ENCODE measurements at places on chromosomes 7 and 10. TPM values are rescaled to one million over a fixed set of nuclear protein-coding genes. Genes with fewer than 3 reads are reported as not detected.

CWF19L1 gene
- 27.2 TPM for total RNA-seq

PITX3 gene
- total RNA-seq, result 0.69 TPM

ADO gene
- 39.9 TPM for total RNA-seq

ANKRD2 gene
- total RNA-seq, result 0.46 TPM

TMEM120A gene
- total RNA-seq, result 53.3 TPM

CTAGE15 gene
- total RNA-seq, result 0.69 TPM

CDHR1 gene
- total RNA-seq, result 5.3 TPM

SPDYE16 gene
- 0.23 TPM for total RNA-seq

BTAF1 gene
- 54.9 TPM for total RNA-seq

EBF3 gene
- 19.6 TPM for total RNA-seq

OPN1SW gene
- total RNA-seq, result not detected

All from diencephalon (tissue), 1 donor.